ENCODE measurements at places on chromosomes 3 and 15.

- no peak for DNase-seq
Observed at GRCh38 chr3:66602237-66602636, 101.4 kb upstream of the LRIG1 start.

- DNase-seq, result no peak
Observed at GRCh38 chr3:66021731-66022131, 17.0 kb downstream of the MAGI1 start.

DNA sequence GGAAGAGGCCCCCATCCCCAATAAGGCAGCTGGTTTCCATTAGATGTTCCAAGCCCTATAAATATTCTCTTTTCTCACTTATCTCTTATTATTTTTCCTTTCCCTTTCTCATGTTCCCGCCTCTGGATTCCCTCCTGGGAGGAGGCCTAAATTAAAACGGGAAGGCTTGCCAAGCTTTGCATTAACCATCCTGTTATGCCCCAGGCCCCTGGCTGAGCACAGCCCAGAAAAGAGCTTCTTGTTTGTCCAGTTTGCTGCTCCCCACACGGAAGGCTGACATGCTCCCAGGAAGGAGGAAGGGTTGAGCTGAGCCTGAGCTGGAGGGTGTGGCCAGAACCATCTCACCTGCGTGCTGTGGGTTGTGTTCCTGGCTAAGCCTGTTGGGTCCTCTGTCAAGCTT, 63.1 kb upstream of the BOC start:
- DNase-seq, result no peak

DNA sequence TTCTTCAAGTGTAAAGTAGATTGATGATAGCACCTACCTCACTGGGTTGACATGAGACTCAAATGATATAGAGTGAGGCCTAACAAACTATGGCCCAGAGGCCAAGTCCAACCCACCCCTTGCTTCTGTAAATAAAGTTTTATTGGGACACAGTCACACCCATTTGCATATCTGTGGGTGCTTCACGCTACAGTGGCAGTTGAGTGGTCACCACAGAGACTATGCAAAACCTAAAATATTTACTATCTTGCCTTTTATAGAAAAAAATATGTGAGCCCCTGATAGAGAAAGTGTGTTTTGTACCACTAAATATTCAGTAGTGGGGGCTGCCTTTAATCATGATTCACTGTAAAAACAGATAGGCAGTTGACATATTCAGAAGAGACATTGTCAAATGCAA, 38.0 kb downstream of the ACAN start:
- DNase-seq, result no peak

DNA sequence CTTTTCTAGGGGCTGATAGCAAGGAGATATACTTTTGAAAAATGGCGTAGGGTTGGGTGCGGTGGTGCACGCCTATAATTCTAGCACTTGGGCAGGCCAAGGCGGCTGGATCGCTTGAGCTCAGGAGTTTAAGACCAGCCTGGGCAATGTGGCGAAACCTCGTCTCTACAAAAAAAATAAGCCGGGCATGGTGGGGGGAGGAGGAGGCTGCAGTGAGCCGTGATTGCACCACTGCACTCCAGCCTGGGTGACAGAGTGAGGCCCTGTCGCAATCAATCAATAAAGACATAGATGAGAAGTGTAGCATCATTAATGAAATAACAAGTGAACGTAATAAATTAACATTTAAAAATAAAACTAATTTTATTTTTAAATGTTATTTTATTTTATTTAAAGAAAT, 134.6 kb downstream of the SLCO3A1 start:
- no peak for DNase-seq

- no peak for DNase-seq
Observed at GRCh38 chr15:101807345-101807945, 4.1 kb downstream of the OR4F6 start.

DNA sequence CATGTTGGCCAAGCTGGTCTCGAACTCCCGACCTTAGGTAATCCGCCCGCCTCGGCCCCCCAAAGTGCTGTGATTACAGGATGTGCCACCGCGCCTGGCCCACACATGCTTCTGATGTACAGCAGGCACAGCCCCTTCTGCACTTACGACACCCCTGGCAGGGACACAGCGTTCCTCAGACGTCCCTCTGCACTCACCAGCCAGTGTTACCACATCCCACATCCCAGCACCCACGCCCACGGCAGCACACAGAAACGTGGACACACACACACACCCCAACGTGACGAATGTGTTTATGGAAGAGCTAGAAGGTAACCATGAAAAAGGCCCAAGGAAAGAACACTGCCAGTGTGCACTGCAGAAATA, 576 bp upstream of the RPAP1 start:
- DNase-seq, result no peak

Measured in muscle of arm (tissue), 14 donors.